ENCODE measurements at places on chromosomes 2 and 18. TPM values are rescaled to one million over a fixed set of nuclear protein-coding genes. Genes with fewer than 3 reads are reported as not detected.

Gene KLHL14
- 0.29 TPM for total RNA-seq

Gene G6PC2
- total RNA-seq, result not detected

Gene ENOSF1
- total RNA-seq, result 221 TPM

Gene FOSL2
- total RNA-seq, result 259 TPM

Gene WNT6
- total RNA-seq, result 0.78 TPM

Gene FBXO36
- total RNA-seq, result 3.4 TPM

Gene ATP8B1
- total RNA-seq, result 171 TPM

Gene DSG2
- total RNA-seq, result 93.1 TPM

Gene ACTG2
- 918 TPM for total RNA-seq

Gene TBC1D8
- 69.1 TPM for total RNA-seq

Gene NDC80
- total RNA-seq, result 0.91 TPM

Gene B3GNT7
- total RNA-seq, result 2.2 TPM

Gene MYO7B
- 0.78 TPM for total RNA-seq

Gene XRCC5
- 282 TPM for total RNA-seq

Gene RAB6C
- total RNA-seq, result 0.34 TPM

Gene PPP1R1C
- total RNA-seq, result 2.0 TPM

Gene SEPTIN10
- 91.7 TPM for total RNA-seq

Gene ANKZF1
- 73.1 TPM for total RNA-seq

Gene CRACDL
- 25.5 TPM for total RNA-seq

Gene GKN1
- total RNA-seq, result not detected

Gene CRYBA2
- not detected for total RNA-seq

Measured in ureter (tissue), 1 donor.